ENCODE measurements at places on chromosomes 3 and 15.

- DNase-seq, result no peak
Measured at GRCh38 chr3:80676261-80676660, 908.5 kb upstream of the ROBO1 start.

DNA sequence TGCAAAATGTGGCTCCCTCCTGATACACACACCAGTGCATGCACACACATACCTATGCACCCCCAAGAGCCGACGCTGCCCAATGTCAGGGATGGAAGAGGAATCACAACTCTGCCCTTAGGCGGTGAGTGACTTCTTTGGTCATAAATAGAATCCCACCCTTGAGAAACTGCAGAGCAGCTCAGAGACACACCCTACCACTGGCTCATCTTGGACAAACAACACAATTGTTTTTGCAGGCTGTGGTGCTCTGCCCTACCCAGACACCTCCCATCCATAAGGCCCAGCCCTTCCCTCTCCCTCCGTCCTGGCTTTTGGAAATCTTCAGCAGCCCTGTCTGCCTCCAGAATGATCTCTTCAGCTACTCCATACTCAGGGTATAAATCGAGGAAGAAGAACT is 73.8 kb upstream of the HRH1 start:
- DNase-seq, result no peak

GRCh38 chr15:80638553-80639167 is 56.5 kb upstream of the ABHD17C start:
- DNase-seq, result no peak

DNA sequence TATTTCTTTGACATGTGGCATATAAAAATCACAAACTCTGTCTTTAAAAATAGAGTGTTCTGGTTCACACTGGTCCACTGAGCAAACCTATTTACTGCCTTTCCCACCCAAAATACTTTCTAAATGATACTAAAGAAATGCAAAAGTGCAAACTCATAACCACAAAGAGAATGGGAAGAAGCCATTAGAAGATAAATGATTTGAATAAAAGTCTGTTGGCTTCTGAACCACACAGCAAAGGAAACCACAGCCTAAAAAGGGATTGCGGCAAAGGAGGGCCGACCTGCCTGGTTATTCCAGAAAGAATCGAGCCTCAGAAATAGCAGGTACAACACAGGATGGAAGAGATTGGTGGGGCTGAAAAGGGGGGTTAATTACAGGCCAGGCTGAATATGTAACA is 599.5 kb downstream of the FHIT start:
- no peak for DNase-seq

DNA sequence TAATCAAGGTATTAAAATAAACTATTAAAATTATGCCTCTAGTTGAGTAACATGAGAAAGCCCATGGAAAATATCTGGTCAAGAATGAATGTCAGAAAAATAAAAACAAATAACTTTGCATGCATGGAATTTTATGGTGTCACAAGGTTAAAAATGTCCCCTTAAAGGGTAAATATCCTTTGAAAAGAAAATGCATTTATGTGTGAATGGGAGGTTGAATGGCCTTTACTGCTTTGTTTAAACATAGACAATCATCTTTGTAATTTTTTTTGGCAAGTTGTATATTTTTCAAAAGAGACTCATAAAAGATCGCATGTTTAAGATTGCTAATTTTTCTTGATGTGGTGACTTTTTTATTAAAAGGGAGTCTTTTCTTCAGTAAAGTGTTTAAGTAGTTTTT is 564.2 kb downstream of the NR2F2 start:
- no peak for DNase-seq

GRCh38 chr15:50355619-50355905 is 564 bp upstream of the GABPB1 start:
- no peak for DNase-seq

GRCh38 chr15:99435113-99435695 is 130.6 kb upstream of the MEF2A start:
- no peak for DNase-seq

DNA sequence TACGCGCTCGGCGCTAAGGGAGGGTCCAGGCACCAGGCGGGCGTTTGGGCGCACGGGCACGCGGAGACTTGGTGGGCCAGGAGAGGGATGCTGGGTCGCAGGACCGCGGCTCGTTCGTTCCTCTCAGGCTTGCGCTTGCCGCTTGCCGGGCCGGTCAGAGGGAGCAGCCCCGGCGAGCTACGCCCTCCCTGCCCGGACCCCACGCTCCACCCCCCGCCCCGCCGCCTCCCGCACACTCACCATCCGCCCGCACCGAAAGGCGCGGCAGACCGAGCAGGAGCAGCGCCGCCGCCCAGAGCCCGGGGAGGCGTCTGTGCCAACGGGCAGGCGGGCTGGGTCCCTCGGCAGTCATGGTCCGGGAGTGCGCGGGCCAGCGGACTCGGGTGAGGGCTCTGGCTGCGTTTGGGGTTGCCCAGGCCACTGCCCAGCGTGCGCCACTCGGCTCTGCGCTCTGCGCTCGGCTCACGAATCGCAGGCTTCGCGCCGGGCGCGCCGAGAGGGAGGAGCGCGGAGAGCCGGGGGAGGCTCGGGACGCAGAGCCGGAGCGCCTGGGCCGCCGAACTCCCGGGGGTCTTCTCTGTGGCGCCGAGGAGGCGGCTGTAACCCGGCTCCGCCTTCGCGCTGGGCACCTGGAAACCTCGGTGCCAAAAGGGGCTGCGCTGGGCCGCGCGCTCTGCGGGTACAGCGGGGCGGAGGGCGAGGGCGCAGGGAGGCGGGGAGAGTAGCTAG is at the start of gene SUSD5:
SUSD5 (minus strand) TSS at position 365 of the 729 bp plus-strand sequence; CDS start at position 352, 13 bp downstream.
- DNase-seq, result no peak

GRCh38 chr15:90915216-90915807 is 12.2 kb downstream of the MAN2A2 start:
- DNase-seq, result no peak

DNA sequence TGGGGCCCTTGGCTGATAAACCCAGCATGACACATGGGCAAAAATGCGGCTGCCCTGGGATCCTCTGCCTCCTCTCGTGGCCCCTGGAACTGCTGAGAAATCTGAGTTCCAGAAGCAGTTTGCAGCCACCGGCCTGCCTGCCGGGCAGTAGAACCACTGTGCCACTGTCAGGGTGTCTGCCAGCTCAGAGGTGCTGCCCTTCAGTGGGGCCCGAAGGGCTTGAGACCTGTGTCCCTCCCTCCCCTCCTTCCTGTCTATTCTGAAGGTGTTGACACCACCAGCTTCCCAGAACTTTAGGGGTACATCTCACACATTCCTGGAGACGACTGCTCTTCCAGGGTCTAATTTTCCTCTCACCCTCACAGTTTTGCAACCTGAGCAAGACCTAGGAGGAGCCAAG is 88.2 kb upstream of the POMGNT2 start:
- DNase-seq, result no peak

DNA sequence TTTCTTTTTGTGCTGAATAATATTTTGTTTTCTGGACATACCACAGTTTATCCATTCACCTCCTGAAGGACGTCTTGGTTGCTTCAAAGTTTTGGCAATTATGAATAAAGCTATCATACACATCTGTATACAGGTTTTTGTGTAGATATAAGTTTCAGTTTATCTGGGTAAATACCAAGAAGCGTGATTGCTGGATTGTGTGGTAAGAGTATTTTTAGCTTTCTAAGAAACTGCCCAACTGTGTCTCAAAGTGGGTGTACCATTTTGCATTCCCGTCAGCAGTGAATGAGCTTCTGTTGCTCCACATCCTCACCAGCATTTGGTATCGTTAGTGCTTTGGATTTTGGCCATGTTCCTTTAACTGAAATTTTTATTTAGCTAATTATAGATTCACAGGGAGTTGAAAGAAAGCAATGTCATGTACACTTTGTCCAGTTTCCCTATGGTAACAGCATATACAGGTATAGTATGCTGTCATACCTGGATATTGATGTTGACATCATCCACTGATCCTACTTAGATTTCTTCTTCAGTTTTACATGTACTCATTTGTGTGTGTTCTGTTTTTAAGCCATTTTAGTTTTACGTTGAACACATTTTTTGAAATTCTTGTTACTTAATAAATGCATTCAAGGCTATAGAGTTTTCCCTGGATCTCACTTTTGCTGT is 11.9 kb downstream of the ARID3B start:
- DNase-seq, result no peak

DNA sequence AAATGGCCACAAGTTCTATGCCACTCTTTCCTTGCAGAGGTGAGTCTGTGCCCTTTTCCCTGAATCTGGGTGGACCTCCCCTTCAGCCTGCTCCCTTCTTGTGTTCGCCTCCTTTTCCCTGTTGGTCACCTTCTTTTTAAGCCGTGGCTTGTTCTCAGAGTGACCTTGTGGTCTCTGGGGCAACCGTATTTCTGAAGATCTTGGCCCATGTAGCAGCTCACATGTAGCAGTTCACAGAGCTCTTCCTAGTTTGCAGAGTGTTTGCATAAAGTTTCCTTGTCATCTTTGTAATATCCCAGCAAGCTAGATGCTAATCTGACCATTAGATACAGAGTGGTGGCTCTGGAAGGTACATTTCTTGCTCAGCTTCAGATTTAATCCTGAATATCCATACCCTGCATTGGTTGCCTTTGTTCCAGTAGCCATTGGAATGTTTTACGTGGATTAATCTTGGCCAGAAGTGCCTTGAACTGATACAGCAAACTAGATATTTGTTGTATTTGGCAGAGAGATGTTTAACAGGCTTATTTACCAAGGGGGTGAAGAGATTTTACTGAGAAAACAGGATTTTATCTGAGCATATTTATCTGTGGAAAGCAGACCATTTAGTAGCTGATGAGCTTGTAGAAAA is 40.7 kb upstream of the BSN start:
- no peak for DNase-seq
